ENCODE measurements at places on chromosomes 7 and 10.

GRCh38 chr10:74103560-74104258, 46.9 kb downstream of the AP3M1 start:
- no peak for DNase-seq

- no peak for DNase-seq
Measured at GRCh38 chr10:125190414-125190813, 30.1 kb upstream of the CTBP2 start.

GRCh38 chr10:132667342-132668047, 118.5 kb downstream of the NKX6-2 start:
- DNase-seq = no peak

- no peak for DNase-seq
Measured at GRCh38 chr7:40608321-40609075, 473.7 kb downstream of the SUGCT start.

DNA sequence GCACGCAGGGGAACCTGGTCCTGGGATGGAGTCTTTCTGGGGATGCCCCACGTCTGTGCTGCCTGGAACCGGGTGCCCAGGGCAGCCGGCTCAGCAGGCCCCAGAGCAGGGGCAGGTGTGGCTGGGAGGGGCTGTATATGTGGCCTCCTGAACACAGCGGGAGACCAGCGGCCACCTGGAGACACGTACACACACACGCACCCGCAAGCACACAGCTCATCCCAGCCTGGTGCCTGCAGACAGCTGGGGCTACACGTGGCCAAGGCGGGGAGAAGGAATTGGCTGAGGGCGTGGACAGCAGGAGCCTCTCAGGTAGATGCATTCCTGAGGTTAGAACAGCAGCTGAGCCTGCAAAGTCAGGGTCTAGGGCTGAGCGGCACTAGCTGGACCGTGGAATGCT, 14.0 kb downstream of the ADAM8 start:
- DNase-seq = no peak

DNA sequence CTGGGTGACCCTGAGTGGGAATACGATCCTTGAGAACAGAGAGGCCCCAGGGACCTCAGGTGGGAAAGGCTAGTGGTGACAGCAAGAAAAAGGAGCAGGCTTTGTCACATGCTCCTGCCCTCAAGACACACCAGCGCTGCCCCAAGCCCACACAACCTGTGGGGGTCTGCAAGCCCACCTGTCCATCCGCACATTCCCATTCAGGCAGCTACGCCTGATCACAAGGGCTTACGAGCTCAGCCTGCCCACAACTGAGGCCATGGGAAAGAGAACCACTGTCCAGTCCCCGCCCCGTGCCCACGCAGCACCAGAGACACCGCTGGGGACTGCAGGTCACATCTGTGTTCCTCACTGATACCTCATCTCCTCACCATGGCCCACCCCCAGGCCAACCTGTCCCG, 26.7 kb downstream of the EBF3 start:
- DNase-seq = no peak

- DNase-seq = no peak
Measured at GRCh38 chr7:8070451-8071180, 102.0 kb downstream of the GLCCI1 start.

DNA sequence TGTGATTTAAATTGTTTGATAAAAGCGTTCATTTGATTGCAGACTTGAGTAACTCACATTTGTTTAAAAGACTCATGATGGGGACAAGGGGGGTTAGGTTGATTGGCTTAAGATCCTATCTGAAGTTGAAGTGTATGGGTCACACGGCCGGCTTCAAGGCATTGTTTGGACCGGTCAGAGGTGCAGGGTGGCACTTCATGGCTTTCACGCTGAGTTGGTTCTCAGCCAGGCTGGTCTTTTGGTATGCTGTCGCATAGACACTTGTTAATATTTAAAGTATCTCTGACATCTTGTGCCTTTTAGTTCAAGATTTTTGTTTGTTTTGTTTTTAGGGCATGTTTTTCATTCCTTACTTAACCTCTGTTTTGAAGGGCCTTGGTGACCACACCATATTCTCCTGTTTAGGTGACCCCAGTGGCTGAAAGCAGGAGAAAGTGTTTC, 58.1 kb downstream of the CCNY start:
- DNase-seq = no peak

DNA sequence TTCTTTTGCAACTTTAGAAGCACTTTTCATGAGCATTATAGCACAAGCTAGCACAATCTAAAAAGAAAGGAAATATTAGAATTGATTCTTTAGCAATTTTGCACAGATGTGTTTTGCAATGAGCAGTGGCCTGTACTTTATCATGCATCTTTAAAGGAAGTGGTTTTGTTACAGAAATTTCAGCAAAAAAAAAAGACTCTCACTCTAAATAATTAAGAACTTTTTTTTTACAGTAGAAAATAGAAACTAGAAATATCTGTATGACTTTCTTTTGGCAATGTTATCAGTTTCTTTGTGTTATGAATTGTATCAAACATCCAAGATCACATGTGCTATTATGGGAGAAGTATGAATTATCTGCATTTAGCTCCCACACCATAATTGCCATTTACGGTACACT, 195.7 kb upstream of the KLF6 start:
- DNase-seq = no peak

- no peak for DNase-seq
Measured at GRCh38 chr10:118470470-118470869, 125.0 kb downstream of the PRLHR start.
